ENCODE measurements at places on chromosomes 1 and 21.

DNA sequence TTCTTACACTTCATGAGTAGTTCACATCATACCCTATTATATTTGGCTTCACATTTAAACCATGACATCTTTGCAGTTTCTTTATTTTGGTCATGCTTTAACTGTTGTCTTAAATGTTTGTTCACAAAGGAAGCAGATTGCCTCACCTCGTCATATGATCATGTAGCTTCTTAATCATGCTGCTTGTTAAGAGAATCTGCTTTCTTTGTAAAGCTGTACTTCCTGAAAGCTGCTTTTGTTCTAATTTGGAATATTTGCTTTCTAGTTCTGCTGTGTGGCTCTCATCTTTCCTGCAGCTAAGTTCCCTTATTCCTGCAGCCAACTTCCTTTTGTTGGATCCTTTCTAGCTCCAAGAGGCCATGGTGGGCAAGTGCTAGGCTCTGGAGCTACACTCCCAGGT lies 62.9 kb upstream of the SIM2 start:
- DNase-seq: no peak

DNA sequence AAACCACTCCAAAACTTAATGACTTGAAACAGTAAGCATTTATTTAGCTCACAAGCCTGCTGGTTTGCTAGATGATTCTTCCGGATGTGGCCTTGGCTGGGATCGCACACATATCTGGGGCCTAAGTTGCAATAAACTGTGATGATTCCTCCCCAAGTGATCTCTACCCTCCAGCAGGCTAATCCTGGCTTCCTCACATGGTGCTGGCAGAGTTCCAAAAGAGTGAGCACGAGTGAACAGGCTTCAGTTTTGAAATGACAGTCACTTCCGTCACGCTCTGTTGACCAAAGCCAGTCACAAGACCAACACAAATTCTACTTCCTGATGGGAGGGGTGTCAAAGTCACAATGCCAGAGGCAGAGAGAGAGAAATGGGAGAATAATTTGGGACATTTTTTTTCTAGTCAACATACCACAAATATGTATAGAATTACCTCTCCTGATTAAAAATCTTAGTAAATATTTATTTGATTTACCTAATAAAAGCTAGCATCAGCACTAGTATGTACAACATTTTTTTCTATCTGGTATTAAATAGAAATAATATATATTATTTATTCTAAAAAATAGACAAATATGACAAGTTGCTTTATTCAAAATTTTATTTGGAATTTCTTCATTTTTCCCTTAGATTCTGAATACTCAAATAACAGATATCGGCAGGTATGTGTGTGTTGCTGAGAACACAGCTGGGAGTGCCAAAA lies 292.7 kb downstream of the TPR start:
- no peak for DNase-seq

DNA sequence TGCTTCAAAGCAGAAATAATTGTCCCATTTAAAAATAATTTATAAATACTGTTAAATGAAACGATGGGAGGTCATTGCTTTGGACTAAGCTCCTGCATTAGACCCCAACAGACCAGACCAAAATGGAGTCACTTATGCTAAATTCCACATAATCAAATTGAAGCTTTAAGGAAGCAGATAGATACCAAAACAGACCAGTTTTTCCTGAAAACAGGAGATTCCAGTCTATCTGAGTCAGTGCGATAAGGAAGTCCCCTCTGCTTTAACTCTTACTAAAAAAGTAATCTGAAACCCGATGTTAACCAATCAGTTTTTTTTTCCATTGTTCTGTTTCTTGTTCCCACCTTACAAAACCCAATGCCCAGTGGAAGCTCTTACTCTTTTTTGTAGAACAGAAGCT lies 16.2 kb upstream of the DNASE2B start:
- DNase-seq: no peak

GRCh38 chr1:164702664-164703063 lies 143.7 kb downstream of the PBX1 start:
- no peak for DNase-seq

DNA sequence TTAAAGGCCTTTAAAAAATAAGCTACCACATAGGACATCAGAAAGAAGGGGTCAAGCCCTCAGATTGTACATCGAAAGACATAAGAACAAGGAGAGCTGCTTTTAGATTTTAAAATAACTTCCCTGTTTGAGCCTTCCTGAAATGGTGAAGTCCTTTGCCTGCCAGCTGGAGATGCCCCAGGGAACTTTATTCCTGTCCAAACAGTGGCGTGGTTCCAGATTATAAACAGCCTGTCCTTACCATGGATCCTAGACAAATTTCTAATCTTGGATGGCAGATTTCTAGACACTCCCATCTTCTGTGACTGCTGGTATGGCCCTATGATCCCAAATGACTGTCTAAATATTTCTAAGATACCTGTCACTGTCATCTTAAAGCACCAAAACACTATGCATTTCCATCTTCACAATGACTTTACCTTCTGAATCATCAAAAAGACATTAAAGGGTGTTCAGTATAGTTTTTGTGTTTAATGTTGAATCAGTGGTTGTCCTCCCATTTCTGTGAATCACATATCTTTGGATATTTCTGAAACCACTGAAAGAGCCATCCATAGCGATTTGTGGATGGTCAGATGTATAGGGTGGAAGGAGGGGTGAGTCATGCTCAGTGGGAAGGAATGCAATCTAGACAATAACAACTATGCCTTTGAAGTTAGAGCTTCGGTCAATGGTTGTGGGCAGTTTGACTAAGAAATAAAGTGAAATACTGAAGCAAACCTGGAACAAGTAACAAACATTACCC lies 23.2 kb downstream of the ILDR2 start:
- DNase-seq: no peak

- DNase-seq: no peak
Observed at GRCh38 chr1:106458866-106459265, 597.6 kb upstream of the PRMT6 start.
